NCI-H1436 (cell line): ENCODE measurements at places on chromosomes 12 and 14.
A peak's percentile ranks its signal among the peaks of the same experiment; 100 is the strongest.

DNA sequence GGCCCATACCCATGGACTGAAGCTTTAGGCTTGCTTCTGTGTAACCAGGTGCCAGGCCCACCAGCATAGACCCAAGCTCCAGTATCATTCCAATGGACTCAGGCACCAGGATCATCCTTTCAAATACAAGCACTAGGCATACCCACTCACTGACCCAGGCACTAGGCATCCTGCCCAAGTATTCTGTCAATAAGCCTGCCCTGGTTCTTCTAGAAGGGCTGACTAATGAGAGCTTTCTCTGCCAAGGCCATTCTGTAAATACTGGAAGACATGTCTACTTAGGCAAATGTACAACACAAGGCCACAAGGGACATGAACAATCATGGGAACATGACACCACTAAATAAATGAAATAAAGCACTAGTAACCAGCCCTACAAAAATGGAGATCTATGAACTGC lies 352.2 kb downstream of the FSCB start:
- no peak for DNase-seq

DNA sequence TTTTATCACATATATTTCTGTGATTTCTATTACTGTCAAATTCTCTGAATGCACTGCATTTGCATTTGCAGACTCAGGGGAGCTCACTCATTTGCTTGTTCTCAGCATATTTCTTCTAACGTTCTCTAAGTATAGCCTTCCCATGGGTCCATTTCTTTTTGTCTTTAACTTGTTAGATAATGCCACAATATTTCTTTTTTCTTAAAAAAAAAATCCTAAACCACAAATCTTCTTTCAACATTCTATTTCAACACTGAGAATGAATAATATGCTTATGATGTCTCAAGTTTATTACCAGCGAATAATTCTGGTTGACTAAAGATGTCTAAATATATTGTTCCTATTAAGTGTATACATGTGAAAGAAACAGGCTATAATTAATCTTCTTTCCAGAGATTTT lies 200.2 kb downstream of the ANO6 start:
- DNase-seq = no peak

- no peak for DNase-seq
These were observed 24.3 kb downstream of the KRT80 start for GRCh38 chr12:52167526-52167925.

DNA sequence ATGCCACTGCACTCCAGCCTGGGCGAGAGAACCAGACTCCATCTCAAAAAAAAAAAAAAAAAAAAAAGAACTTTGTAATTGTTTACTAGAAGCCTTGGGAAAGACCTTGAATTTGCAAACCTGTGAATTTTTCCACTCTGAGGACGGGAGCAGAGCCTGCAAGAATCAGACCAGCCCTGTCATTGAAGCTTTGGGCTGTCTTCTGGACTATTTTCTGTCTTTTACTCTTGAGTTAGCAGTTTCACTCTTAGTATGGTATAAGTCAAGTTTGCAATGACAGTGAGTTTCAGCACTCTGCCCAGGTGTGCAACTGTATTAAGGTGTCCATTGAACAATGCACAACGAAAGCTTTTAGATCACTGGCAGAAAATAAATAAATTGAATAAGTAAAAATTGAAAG lies 81.4 kb upstream of the KRAS start:
- no peak for DNase-seq

DNA sequence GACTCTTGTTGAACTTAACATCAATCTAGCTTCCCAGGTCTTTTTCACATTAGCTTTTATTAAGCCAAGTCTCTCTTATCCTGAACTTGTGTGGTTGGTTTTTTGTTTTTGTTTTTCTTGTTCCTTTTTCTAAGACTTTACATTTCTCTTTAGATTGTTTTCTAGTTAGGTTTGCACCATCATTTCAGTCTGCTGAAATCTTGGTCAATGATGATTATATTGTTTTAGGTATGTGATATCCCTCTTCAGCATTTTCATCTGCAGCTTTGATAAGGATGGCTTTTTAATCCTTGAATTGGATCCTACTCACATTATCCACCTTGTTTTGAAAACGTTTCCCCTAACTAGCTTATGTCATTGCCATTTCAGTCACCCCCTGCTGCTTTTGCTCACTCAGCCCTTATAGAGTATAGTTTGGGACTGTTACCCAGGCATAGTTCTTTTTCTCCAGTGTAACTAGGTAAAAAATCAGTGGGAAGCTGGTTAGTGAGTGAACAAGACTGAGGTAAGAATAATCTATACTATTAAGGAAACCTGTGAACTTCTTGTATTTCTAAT lies 22.0 kb downstream of the YLPM1 start:
- no peak for DNase-seq

DNA sequence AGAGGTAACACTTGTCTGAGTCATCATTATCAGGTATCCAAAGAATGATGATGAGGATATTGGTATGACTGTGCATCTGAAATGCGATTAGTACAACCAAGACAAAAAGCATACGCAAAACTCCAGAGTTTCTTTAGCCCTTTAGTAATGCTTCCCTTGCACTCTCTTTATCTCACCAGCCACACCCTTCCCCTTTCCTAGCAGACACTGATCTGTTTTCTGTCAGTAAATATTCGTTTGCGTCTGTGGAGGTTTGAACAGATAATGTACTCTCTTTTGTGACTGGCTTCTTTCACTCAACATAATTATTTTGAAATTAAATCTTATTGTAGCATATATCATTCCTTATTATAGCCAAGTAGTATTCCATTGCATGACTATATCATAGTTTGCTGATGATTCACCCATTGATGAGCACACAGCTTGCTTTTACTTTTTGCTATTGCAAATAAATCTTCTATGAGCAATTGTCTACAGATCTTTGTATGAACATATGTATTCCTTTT lies 775.7 kb downstream of the SLC6A15 start:
- DNase-seq = no peak

- no peak for DNase-seq
These were observed 23.3 kb downstream of the CYP46A1 start for GRCh38 chr14:99707420-99707819.

GRCh38 chr12:122184517-122184916 lies 1.6 kb downstream of the LRRC43 start:
- no peak for DNase-seq

- DNase-seq = peak; percentile 3
These were observed 657 bp downstream of the PEBP1 start for GRCh38 chr12:118136559-118137003.

GRCh38 chr12:103829092-103829491 lies 11.9 kb downstream of the NT5DC3 start:
- no peak for DNase-seq

GRCh38 chr12:7108003-7108795 lies 815 bp downstream of the C1RL start:
- peak; percentile 37 for DNase-seq

- DNase-seq = no peak
These were observed 5.2 kb upstream of the CLEC9A start for GRCh38 chr12:10025236-10025635.

GRCh38 chr12:28242496-28243309 lies 52.4 kb downstream of the CCDC91 start:
- DNase-seq = no peak

DNA sequence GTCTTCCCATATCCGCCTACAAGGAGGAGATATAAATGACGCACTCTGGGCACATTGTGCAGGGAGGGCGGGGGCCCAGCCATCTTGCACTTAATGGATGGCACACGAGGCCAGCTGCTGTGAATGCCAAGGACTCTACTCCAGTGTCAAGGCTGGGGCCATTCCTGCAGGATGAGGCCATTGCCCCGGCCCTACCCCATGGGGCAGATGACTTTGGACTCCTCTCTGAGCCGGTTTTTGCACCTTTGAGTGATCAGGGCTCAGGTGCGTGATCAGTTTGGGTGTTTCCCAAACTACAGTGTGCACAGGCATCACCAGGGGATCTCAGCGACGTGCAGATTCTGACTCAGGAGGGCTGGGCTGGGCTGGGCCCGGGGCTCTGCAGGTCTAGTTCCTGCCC lies 16.1 kb downstream of the MMAB start:
- DNase-seq = no peak

DNA sequence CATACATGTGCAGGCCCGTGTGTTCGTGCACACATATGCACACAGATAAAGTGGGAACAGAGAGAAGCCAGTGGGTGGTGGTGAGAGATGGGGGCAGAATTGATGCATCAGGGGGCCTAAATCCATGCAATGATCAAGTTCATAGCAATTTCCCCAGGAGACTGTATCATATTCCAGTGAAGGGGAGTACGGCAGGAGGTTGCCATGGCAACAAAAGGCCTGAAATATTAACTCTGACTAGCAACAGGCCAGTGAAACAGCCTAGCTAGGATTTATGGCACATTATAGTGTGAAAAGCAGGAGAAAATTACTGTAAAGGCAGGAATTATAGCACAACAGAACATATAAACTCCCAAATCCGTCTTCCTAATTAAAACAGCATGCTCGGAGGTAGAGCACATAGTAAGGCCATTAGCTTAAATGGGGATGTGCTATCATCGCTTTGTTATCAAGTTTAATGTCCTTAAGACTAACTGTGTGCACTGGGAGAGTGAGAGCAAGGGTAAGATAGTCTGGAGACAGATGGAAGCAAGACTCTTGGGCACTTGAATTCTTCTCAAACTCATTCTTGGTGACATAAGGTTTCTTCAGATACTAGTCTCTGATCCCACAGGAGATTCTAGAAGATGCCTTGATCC lies 806.3 kb downstream of the DIO2 start:
- DNase-seq = no peak

GRCh38 chr14:31766315-31766892 lies 205.2 kb downstream of the NUBPL start:
- DNase-seq = no peak

- peak; percentile 62 for DNase-seq
These were observed 279.3 kb downstream of the DUSP6 start for GRCh38 chr12:89073027-89073398.

DNA sequence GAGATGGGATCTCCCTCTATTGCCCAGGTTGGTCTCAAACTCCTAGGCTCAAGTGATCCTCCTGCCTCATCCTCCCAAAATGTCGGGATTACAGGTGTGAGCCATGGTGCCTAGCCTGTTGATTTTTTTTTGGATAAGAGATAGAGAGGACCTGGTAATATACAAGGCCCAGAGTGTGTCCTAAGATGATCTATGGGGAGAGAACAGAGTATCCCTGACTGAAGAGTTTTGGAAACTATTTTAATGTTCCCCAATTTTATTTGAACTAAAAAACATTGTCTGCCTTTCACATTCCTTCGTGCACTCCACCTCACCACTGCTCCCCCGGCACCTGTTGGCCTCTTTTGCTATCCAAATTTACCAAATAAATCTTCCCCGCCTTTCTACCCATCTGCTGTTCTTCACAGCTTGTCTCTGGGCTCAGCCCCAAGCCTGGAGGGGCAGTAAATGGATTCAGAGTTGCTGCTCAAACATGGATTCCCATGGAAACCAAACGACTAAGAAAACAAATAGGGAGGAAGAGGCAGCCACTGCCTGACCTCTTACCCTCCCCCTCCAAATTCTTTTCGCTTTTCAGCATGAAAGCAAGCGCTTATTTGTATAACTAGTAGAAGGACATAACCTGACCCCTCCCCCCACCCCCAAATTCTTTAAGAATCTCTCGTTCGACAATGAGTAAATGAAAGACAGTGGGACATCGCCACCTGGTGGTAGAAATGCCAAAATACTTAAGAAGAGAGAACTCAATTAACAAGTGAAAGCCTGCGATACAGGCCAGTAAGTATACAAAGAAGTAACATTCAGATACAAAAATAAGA lies 22.6 kb downstream of the OR10G3 start:
- peak; percentile 90 for DNase-seq

- no peak for DNase-seq
These were observed 53.9 kb downstream of the DYNC1H1 start for GRCh38 chr14:102018251-102018650.

DNA sequence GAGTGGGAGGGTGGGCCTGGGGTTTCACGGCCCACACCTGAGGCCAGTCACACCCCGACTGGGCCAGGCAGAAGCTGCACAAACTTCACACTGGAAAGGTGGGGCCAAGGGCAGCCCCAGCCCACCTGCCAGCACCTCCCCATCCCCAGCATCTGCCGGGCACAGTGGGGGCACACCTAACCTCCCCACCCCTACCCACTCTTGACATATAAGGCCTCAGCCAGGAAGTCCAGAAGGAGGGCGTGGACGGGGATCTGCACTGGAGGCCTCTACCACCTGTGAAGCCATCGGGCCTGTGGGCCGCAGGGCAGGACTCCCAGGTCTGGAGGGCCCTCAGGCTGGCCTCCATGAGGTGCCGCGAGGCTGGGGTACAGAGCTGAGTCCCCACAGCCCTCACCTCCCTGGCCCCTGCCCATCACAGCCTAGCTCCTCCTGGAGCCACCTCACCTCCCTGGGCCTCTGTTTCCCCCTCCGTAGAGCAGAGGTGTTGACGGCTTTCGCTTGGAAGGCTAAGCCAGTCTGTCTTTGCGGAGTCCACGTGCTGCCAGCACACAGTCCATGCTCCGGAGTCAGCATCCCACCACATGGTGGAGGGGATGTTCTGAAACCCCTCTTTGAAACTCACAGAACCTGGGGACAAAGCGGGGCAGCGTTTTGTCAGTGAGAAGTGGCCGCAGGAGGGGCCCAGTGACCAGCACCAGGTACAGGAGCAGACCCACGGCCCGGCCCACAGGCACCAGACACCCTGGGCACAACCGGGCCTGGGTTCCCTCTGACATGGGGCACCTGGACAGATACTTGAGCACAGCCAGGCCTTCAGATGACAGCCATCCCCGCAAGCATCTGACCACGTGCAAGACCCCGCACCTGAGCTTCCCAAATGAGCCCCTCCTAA lies 38.2 kb upstream of the INF2 start:
- no peak for DNase-seq

DNA sequence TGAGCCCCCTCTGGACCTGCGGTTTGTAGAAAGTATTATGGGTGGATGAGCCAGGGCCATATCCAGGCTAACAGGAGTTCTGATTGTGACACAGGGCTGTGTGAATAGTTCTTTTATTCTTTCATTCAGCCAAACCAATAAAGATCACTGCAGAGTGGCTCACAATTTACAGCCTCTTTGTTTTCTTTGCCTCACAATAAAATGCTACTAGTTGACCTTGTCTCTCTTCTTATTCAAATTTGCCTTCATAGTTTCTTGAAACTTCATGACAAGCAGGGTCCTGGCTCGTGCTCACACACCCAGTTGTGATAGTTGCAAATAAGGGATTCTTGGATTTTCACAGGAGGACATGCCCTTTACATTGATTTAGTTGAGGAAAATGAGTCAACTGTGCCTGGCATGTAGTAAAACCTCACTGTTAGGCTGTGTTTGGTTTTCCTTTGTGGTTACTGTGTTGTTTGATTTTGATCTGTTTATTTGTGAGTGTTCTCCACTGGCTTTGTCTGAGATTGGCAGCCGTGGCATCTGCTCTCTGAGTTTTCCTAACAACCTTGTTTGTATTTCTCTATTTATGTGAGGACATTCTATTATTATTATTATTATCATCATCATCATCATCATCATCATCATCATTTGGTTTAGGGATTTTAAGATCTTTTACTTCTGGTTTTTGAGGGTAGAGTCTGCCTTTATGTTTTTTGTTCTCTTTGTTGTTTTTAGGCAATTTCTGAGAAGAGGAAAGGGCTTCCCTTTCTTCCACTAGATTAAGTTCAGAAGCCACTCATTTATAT lies 2.7 kb upstream of the KRT6B start:
- DNase-seq = no peak
